Mucosa of descending colon (tissue), 3 donors: ENCODE measurements at places on chromosomes 3 and 15.

GRCh38 chr15:60651101-60651500 is 172.2 kb upstream of the ICE2 start:
- DNase-seq = no peak

DNA sequence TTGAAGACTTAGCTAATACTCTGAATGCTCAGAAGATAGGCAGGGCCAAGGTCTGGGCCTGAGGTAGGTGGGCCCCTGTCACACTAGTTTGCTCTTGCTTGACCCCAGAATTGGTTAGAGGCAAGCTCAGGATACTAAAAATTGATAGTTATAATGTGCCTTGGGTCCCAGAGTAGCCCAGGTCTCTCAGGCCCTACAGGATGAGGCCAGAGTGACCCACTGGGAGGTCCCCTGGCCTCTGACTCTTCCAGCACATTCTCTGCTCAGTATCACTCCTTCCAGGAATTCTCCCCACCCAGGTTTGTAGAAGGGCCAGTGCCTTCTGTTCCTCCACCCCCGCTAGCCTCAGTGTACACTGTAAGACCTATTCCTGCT is 667 bp upstream of the KLHDC8B start:
- no peak for DNase-seq

DNA sequence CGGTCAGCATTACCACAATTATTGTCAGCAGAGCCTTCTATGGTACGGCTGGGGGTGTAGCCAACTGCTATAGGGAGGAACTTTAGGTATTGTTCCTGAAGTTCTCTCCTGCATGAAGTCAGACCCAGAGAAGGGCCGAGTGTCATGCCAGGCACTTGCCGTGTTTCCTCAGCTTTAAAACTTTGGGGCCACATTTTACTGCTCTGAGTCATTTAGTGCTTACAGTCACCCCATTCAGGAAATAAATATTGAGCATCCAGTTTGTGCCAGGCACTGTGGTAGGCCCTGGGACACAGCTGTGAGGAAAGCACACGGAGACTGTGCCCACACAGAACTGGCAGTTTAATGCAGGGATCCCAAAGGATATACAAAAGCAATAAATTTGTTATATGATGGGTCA is 54.5 kb upstream of the APEH start:
- DNase-seq = no peak

DNA sequence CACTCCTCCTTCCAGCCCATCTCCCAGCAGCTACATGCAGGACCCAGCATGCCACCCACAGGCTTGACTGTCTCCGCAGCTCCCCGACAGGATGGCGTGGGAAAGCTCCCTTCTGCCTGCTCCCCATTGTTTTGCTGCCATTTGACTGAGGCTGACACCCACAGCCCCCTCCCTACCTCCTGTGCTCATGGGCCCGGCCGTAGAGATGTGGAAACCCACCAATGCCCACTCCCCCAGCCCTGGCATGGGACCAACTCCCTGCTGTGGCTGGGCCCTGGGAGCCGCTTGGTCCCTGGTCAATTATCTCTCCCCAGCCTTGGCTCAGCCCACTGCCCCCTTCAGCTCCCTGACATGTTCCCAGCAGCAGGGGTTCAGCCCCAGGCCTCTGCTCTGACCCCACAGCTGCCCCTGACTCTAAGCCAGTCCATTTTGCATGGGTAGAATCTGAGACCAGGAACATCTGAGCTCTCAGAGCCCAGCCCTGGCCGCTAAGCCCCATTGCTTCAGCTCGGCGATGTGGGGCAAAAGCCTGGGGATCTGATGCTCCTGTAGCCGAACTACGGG is 8.2 kb downstream of the C3orf22 start:
- DNase-seq = no peak

DNA sequence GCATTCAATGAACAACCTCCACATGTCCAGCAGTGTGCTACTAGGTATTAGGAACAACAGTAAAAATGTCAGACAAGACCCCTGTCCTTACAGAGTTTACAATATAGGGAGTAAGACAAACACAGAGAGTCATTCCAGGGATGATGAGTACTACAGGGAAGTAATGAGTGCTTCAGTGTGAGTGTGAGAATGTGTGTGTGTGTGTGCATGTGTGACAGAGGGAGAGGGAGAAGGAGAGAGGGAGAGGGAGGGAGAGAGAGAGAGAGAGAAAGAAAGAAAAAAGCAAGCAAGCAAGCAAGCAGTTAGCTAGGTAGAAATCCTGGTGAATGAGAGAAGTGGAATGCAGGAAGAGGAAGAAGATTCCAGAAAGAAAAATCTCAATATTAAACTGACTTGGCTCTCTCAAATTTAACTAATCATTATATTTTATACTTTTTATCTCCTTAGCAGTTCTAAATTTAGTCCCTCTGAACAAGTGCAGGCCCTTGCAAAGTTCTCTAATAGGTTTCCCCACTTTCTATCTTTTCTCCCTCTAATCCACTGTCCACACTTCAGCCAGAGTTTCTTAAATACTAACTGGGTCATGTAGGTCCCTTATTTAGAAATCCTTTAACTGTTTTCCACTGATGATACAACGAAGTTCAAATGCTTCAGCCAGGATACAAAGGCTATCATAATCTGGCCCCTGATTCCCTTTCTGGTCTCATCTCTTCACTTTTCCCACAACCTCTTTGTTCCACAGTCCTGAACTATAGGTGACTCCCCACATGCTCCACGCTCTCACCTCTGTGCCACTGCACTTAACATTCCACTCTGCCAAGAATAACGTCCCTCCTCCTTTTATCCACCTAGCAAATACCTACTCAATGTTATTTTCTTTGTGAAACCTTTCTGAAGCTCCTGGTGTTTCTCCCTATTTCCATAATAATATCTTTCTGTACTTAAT is 10.3 kb downstream of the DCBLD2 start:
- no peak for DNase-seq
